NCI-H187 treated with DMSO at 0.1 percent for 48 hours (cell line): ENCODE measurements at places on chromosomes 3 and 15.
A peak's percentile ranks its signal among the peaks of the same experiment; 100 is the strongest.

- peak; percentile 8 for DNase-seq
Observed at GRCh38 chr3:71389911-71390573, 193.5 kb downstream of the FOXP1 start.

DNA sequence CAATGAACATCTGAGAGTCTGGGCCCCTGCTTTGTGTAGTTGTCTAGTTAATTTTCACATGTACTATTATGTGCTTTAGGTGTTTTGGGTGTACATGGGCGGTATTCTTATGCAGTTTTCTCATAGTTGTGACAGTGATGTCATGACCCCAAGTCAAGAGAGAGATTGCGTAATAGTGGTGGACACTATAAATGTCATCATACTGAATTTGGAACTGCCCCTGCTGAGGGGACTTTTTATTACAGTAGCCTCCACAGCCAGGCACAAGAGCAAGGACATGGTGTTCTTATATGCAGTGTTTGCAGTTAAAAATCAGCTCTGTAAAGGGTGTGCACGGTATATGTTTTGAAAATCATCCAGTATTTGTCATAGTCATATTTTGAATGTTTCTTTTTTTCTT, 29.5 kb downstream of the ABHD2 start:
- no peak for DNase-seq

DNA sequence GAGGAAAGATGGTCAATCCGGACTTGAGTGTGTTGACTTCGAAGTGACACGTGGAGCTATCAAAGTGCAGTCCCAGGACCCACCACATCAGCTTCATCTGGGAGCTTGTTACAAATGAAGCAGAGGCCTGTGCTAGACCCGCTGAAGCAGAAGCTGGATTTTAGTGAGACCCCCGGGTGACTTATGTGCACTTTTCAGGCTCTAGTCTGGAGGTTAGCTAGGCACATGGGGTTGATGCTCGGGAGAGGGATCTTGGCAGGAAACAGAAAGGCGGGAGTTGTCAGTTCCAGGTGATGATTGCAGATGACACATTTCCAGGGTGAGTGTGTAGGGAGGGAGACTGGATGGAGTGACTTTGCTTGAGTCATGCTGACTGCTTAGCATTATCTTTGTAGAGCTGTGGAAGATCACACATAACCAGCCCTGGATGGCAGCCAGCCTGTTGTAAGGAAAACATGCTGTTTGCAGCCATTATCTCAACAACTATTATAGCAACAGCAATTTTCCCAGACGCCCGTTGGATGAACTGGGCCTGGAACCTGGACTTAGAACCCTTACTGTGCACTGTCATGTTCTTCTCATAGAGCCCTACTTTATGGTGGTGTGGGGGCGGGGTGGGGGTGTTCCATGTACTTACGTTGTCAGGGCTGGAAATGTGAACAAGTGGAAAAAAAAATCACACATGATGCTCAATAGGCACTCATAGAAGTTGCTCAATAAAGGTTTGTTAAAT, 122.4 kb downstream of the THSD4 start:
- no peak for DNase-seq

DNA sequence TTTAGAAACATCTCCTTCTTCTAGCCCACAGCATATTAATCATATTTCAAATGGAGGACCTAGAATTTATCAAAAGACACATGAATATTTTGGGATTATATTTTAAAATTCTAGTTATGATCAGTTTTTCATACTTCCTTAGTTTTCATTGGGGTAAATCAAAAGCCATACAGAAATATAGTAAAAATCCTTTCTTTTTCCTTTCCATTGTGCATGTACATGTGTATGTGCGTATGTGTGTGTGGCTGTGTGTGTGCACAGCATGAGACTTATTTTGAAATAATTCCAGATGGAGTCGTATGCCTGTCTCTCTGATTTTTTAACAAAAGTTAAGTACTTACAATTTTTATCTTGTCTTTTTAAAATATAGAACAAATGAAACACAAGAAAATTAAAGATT, 94.5 kb downstream of the ARPP21 start:
- DNase-seq = no peak

GRCh38 chr3:53164911-53165310, 3.9 kb downstream of the PRKCD start:
- no peak for DNase-seq

- DNase-seq = no peak
Observed at GRCh38 chr3:195856410-195857084, 44.8 kb upstream of the MUC4 start.

- DNase-seq = no peak
Observed at GRCh38 chr15:88981244-88982215, 68.4 kb upstream of the MFGE8 start.

GRCh38 chr15:59268852-59269407, 62.3 kb downstream of the LDHAL6B start:
- DNase-seq = no peak

- DNase-seq = no peak
Observed at GRCh38 chr3:139317660-139318430, 26.0 kb upstream of the MRPS22 start.

DNA sequence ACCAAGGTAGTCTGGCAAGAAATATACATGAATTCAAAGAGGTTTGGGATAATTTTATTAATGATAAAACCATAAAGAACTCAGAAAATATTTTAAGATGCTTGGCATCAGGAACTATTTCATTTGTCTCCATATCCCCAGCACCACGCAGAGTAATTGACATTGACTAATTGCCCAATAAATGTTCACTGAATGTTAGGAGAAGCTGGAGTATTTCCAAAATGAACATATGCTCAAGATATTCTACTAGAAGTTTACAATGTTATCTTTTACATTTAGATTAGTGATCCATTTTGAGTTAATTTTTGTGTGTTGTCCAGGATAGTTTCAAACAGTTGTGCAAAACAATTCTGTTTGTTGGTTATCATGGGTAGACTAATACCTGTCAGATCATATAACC, 298.8 kb upstream of the CTDSPL start:
- DNase-seq = no peak

- DNase-seq = peak; percentile 13
Observed at GRCh38 chr3:66439666-66440344, 61.0 kb downstream of the LRIG1 start.

- no peak for DNase-seq
Observed at GRCh38 chr15:41853831-41854230, 15.2 kb downstream of the PLA2G4B start.

GRCh38 chr15:69059557-69059943, 45.1 kb downstream of the NOX5 start:
- no peak for DNase-seq

DNA sequence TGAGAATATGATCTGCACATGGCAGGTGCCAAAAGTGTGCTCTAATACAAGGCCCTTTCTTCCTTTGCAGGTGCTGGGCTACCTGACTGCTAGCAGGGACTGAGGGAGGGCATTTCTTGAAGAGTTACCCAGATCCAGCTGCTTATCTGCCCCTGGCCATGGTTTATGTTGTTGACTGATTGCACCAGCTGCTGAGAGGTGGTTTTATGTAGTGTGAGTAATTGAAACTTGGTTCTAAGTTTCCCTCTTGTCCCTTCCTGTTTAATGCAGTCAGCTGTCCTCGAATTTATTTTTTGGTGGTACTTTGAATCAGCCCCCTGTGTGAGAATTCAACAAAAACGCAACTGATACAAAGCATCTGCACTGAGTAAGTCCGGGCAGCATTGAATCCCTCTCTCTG, 288.3 kb upstream of the C2CD4B start:
- DNase-seq = no peak

GRCh38 chr3:123488645-123489347, 39.9 kb upstream of the ADCY5 start:
- DNase-seq = no peak

DNA sequence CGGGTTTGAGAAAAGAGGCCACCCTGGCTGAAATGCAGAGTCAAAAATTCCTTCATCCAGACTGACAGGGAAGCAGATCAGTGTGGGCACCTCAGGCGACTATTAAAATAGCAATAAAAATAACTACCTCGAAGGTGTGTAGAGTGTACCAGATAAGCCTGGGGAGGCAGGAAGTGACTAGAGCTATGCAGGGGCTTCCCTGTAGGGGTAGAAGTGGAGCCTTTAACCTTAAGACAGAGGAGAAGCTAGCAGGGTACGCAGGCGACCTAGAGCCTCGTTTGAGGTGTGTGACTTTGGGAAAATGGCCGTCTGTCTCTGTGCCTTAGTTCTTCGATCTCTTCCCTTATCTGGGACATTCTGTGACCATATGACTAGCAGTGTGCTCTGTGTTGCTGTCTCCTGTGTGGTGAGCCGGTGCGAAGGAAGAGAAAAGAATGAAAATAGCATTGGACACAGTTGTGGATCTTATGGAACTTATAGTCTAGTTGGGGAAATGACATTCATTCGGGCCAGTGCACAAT, 17.6 kb downstream of the BHLHE40 start:
- no peak for DNase-seq

GRCh38 chr3:23405081-23405480, 202.0 kb downstream of the UBE2E2 start:
- no peak for DNase-seq

DNA sequence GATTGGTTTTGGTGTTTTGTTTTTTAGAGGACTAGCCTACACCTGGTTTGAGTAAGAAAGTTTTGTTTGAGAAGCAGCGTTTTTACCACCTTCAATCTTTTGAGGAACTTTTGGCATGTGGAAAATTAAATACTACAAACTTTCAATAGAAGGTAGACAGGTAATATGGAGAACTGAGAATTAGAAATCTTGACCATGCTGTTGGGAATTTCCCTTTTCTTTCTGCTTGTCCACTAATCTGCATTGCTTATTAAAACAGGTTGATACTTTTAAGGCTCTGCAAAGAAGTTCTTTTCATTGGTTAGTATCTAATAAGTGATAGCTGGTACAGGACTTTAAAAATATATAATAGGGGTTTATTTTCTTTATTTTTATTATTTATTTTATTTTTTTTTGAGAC, 31.9 kb downstream of the UBE2E1 start:
- no peak for DNase-seq

DNA sequence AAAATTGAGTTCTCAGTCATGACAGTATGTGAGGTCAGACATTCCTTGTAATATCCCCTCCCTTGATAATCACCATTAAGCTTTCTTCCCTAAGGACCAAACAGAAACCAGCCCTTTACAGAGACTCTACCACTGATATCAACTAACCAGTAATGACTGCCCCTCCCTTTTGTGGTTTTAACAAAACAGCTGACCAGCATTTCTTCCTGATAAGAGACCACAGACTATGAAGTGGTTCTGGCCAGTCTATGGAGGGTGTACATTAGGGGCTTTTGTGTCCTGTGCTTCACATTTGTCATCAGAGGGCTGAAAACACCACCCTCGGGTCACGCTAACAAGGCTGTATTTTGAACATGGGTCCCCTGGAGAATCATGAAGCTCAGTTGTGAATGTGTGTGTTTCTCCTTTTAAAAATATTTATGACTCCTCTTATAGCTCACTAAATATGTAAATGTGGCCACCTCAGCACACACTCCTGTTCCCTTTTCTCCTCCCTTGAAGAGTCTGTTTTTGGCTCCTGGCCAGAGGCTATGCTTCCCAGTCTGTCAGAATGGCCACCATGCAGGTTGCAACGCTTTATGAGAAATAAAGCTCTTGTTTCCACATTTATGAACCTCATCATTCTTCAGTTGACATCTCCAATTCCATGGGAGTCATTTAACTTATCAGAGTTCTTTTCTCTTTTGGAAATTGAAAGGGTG, 239.3 kb downstream of the CPNE4 start:
- peak; percentile 62 for DNase-seq

DNA sequence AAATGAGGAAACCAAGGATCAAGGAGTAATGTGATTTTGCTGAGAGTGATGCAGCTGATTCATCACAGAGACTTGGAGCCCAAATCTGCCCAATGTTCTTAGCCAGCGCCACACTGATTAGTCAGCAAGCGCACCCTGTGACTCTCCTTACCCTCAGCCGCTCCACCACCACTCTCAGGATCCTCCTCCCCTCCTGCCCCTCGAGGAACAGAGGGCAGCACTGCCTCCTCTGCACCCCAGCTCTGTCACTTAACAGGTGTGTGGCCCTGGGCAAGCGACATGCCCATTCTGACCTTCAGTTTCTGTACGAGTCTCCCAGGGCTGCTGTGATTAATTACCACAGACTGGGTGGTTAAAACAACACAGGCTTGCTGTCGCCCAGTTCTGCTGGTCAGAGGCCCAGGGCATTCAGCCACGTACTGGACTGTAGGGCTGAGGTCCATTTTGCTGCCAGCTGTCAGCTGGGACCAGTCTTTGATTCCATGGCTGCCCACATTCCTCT, 36.1 kb upstream of the HRH1 start:
- no peak for DNase-seq

DNA sequence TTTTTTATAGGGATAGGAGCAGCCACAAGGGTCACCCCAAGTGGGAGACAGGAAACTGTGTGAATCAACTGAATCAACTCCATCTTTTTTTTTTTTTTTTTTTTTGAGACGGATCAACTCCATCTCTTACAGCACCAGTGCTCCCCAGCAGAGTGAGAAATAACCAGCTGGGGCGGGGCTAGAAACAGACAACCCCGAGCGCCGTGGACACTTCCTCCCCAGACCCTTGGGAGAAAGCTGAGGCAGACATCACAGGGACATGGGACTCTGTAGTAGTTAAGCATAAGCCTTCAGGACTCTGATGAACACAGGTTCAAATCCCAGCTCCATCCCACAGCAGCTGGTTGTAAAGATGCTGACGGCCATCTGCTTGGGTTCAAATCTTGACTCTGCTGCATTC, 75.4 kb downstream of the PRICKLE2 start:
- DNase-seq = no peak

GRCh38 chr3:184474897-184475296, 86.7 kb upstream of the EPHB3 start:
- no peak for DNase-seq
